ENCODE measurements at places on chromosomes 12 and 14. TPM values are rescaled to one million over a fixed set of nuclear protein-coding genes. Genes with fewer than 3 reads are reported as not detected.

The MYH7 gene
- not detected for total RNA-seq

The PLCZ1 gene
- total RNA-seq, result not detected

The COX8C gene
- total RNA-seq, result not detected

- no peak overlapping the region for H3K27ac ChIP-seq
- no peaks in the 10 kb centered on the region for H3K36me3 ChIP-seq
- H3K4me1 ChIP-seq, result no peaks in the 10 kb centered on the region
Observed at GRCh38 chr12:22088886-22089285, 42.9 kb downstream of the CMAS start.

DNA sequence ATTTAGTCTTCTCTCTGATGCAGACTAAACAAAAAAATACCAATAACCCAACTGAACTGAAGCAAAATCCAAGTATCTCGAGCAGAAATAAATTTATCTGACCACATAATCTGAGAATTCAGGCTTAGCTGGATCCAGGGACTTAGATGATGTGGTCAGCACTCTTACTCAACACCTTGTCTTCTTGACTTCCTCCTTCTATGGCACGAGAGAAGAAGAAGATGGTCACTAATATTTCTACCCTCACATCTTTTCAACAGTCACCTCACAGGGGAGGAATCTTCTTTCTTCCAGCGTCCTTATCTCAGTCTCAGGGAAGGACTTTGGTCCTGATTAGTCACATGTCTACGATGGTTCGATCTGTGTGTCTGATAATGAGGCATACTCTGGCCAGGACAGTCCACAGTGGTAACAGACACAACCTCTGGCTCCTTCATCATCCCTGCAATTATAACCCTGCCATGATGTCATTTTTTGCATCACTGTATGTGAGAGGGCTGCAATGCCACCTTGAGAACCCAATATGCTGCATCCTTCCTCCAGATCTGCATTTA lies 15.8 kb downstream of the RGS6 start:
- no peak for DNase-seq
- no peaks in the 10 kb centered on the region for H3K4me1 ChIP-seq
- H3K27me3 ChIP-seq, result no peaks in the 10 kb centered on the region
- no peak overlapping the region for H3K4me3 ChIP-seq
- H3K27ac ChIP-seq, result no peak overlapping the region

DNA sequence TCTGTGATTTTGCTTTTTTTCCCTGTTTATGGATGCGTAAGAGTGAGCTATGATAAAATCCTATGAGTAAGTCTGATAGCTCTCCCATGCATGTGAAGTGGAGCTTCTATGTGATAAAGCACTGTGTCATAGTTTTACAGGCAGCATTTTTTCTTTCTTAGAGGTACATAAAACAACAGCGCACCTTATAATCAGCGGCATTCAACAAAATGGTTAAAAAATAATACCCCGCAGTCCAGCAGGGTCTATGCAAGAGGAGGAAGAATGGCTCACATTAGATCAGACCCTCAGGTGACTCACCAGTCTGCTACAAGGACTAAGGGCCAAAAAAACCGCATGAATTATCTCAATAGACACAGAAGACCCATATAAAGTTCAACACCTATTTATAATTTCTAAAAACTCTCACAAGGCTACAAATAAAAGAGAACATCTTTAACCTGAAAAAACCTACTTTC lies 33.0 kb upstream of the TMEM179 start:
- no peak overlapping the region for H3K27ac ChIP-seq
- H3K27me3 ChIP-seq, result peaks cover 6% of the 10 kb centered on the region
- no peaks in the 10 kb centered on the region for H3K36me3 ChIP-seq

GRCh38 chr12:68290126-68290525 lies 36.7 kb upstream of the IL22 start:
- no peak for DNase-seq
- H3K36me3 ChIP-seq, result peaks cover 4% of the 10 kb centered on the region
- H3K4me3 ChIP-seq, result no peak overlapping the region
- H3K27ac ChIP-seq, result no peak overlapping the region
